Smooth muscle cell of bladder (primary cell): ENCODE measurements at places on chromosomes 1 and 21. TPM values are rescaled to one million over a fixed set of nuclear protein-coding genes. Genes with fewer than 3 reads are reported as not detected.

The ZNF593OS gene
- not detected in 2 replicates for total RNA-seq

The ITGB2 gene
- total RNA-seq = under 0.01 TPM in 1 of 2 replicates, not detected in the other

The EFNA3 gene
- 0.14 and 0.83 TPM in 2 replicates for total RNA-seq

The SPATA1 gene
- total RNA-seq = 0.46 and 0.71 TPM in 2 replicates

The SHISAL2A gene
- not detected in 2 replicates for total RNA-seq

The FAM76A gene
- total RNA-seq = 12.9 and 15.4 TPM in 2 replicates

The C1orf21 gene
- total RNA-seq = 43.5 and 65.9 TPM in 2 replicates

The KRTAP12-4 gene
- total RNA-seq = not detected in 2 replicates

The CFAP45 gene
- total RNA-seq = 0.46 and 0.85 TPM in 2 replicates

The TNFRSF25 gene
- total RNA-seq = 2.0 and 2.4 TPM in 2 replicates

The OR2T35 gene
- not detected in 2 replicates for total RNA-seq

The PITHD1 gene
- total RNA-seq = 28.2 and 34.9 TPM in 2 replicates

The DMRTA2 gene
- 0.09 and 0.14 TPM in 2 replicates for total RNA-seq

The FAAP20 gene
- 18.3 and 19.1 TPM in 2 replicates for total RNA-seq

The OR2L3 gene
- total RNA-seq = not detected in 2 replicates
